ENCODE measurements at places on chromosomes 12 and 14.

GRCh38 chr12:19550626-19551025, 111.3 kb downstream of the AEBP2 start:
- no peak for DNase-seq

DNA sequence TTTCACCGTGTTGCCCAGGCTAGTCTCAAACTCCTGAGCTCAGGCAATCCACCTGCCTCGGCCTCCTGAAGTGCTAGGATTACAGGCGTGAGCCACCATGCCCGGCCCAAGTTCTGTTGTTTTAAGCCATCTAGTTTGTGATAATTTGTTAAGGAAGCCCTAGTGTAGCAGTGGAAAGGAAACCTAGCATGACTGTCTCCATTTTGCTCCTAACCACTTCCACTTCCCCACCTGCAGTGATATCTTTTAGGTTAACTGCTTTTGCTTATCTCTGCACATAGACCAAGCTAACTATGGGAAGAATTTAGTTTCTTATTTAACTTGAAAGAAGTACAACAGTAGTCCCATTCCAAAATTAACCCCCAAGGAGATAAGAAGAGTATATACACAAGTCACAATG, 109.5 kb upstream of the NAP1L1 start:
- DNase-seq, result no peak

DNA sequence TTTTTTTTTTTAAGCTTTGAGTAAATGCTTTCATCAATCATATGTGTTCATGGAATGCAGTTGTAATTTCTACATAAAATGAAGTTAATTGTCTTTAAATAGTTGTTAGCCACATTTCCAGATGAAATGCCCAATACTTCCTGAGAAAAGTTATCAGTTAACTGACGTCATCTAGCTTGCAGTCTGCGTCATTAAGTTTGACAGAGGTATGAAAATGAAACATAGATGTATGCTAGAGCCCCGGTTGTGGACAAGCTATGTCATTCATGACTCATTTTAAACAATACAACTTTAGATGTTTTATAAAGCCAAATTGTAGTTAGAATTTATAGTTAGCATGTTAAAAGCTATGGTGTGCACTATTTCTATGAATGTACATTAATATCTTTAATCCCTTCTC, 90.7 kb downstream of the PLEKHA5 start:
- no peak for DNase-seq

- DNase-seq, result no peak
Measured at GRCh38 chr14:71482671-71483070, 449.6 kb upstream of the RGS6 start.

- DNase-seq, result no peak
Measured at GRCh38 chr12:14366209-14367039, 942 bp downstream of the ATF7IP start.

DNA sequence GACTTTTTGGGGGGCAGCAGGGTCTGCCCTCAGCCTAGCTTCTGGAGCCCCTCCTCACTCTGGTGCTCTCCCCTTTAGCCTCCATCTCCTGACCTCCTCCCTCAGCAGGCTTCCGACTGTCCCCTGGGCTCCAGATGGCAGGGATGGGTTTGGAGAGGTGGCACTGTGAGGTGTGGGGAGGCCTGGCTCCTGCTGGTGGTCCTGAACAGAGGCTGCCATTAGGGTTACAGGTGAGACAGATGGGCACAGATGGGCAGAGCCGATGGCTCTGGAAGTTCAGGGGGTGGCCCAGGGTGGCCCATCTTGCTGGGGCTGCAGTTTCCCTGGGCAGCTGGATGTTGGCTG, 68.5 kb upstream of the BEGAIN start:
- no peak for DNase-seq

DNA sequence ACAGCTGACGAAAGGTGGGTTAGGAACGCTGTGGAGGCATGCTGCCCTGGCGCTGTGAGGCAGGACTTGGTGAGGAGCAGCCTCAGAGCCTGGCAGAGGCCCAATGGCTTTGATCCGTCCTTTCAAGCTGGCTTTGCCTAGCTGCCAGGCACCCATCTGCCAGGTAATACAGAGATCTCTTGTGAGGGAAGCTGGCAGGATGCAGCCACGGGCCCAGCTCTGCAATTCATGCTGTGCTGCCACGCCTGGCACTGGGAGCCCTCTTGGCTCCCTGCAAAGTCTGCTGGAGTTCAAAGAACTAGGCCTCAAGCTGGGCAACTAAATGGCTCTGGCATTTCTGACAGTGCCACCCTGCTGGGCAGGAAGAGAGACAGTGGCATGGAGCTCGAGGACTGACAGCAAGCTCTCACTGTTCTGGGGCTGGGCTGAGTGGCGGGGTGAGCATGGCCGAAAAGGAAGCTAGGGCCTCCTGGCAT, 18.7 kb downstream of the IQSEC3 start:
- DNase-seq, result no peak

- DNase-seq, result no peak
Measured at GRCh38 chr14:101558739-101559240, 2.5 kb upstream of the DIO3 start.

- no peak for DNase-seq
Measured at GRCh38 chr12:991350-992333, 619 bp downstream of the ERC1 start.

DNA sequence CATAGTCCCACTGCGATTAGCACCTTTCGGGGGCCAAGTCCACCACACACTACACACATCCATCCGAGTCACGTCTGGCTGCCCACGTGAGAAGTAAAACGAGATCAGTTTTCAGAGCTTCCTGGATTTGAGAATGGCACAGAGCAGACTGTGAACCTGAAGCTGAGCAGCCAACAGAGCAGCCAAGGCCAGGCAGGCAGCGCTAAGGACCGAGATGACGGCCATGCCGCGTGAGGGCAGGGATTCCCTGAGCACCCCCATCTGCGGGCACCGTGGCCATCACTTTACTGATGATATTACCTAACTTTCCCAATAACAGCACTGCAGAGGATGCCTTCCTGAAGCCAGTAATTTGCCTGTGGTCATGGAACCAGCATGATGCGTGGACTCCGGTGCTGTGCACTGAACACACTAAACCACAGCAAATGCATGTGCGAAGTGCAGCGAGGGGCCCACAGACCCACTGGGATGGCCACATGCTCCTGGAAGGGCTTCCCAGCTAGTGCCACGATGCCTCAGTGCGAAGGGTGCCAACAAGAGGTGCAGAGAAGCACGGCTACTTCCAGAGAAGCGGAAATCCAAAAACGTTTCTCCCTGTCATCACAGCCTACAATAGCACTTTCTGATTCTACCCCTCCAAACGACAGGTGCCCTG, 56.0 kb downstream of the RNF34 start:
- DNase-seq, result no peak

DNA sequence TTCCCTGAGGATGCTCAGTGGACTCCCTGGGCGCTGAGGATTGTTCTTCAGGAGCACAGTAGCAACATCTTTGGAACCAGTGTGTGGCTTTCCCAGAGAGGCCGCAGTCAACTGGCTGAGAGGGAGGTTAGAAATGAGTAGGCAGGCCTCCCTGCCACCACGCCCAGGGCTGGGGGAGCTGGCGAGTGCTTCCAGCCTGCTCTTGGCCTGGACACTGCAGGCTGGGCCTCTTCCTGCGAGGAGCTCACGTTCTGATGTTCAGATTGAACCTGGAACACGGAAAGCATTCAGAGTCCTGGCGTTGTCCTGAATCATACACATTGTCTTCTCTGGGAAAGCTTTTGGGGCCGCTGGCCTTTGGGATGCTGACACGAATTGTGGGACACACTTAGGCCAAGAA, 15.6 kb downstream of the TSPAN9 start:
- no peak for DNase-seq

DNA sequence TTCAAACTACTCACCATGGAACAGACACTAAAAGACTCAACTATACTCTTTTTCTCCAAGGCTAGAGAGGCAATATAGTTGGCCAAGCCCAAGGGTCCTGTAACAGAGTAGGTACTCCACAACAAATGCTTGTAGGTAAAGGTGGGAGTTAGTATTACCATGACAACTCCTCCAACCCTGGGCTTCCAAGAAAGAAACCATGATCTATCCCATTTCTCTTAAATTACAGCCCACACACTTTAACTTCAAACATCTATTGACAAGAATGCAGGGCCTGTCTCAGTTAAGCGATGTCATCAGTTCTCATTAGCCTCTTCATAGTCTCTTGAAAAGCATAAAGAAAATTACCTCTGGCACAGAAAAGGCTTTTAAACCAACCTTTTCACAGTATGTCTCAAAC, 25.0 kb downstream of the ERH start:
- no peak for DNase-seq

GRCh38 chr12:57429473-57430111, 1.3 kb downstream of the R3HDM2 start:
- no peak for DNase-seq

DNA sequence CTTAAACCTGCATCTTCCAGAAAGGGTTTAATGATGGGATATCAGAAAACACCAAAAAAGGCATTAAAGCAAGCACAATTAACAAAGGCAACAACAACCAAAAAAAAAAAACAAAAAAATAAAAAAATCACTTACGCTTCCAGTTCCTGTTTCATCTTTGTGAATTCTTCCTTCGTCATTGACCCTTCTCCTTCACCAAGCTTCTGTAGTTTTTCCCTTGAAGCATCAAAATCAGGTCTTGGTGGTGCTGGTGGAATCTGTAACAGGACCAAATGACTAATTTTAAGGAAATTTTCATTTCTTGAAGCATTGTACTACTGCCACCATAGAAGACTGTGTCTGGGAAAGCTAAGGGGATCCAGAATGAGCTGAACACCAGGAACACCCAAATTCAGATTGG, 24.5 kb downstream of the SNX6 start:
- DNase-seq, result no peak

GRCh38 chr14:82192387-82192786, 658.7 kb upstream of the SEL1L start:
- no peak for DNase-seq

DNA sequence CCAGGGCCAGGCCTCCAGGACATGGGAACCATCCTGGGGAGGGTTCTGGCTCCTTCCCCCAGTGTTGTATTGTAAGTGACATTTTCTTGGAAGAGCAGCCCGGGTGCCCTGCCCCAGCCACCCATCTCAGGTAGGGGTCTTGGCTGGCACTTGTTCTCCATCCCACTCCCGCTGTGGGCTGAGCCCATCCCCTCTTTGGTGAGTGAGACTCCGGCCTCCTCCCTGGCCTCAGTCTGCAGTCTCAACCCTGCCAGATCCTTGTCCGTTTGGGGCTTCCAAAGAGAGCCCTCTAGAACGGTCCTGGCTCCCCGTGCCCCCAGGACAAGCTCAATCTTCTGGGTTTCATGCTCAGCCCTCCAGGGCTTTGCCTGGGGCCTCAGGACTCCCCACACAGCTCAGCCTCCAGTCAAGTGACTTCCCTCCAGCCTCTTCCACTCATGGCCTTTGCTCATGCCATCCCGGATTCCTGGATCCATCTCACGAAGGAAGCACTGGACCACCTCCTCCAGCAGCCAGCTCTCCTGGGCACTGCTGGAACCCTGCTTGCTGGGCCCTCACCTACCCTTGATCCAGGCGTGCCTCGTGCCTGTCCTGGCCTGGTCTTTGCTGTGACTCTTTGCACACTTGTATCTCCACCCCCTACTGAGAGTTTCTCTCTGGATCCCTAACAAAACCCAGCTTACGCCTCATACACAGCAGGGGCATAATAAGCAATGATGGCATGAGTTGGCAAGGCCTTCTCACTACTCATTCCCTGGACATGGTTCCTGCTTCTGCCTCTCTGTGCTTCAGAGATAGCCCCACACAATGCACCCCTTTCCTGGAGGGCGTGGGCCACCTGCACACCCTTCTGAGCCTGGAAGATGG, 297.4 kb upstream of the RTL1 start:
- no peak for DNase-seq

- DNase-seq, result no peak
Measured at GRCh38 chr12:14936224-14936861, 2.0 kb downstream of the ERP27 start.

DNA sequence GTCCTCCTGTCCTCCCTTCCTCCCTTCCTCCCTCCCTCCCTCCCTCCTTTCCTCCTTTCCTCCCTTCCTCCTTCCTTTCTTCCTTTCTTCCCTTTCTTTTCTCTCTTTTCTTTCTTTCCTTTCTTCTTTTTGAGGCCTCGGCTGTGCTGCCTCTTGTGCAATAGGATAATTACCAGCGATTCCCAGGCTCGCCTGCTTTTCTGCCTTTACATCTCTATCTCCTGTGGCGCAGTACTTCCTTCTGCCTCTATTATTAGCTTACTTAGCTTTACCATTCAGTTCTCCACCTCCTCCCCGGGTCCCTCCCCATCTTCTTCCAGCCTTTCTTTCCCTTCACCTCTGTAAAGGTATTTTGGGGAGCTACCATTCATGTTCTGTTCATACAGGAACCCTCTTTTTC, 19.9 kb downstream of the ETV6 start:
- no peak for DNase-seq

GRCh38 chr12:128337071-128337345, 70.0 kb downstream of the TMEM132C start:
- DNase-seq, result no peak

DNA sequence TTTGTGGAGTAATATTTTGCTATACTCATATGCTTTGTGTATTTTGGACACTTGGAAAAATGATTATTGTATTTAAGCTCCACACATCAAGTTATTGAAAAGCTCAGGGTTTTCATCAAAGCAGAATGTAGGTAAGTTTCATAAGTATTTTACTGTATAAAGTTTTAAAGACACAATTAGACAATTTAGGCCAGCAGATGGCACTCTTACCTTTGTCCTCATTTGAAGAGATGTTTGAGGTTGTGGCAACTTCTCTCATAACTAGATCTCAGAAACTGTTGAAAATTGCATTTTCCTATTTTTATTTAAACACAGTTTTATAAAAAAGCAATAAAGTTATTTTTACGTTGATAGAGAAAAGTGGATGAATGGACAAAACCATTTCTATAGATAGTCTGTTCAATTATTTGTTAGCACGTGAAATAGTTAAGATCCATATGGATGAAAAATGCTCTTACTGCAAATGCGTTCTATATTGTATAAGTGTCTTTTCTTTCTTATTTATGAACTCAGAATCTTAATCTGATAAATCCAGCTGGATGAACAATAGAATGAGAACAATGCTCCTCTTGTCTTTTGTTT, 300.0 kb downstream of the AEBP2 start:
- DNase-seq, result no peak

DNA sequence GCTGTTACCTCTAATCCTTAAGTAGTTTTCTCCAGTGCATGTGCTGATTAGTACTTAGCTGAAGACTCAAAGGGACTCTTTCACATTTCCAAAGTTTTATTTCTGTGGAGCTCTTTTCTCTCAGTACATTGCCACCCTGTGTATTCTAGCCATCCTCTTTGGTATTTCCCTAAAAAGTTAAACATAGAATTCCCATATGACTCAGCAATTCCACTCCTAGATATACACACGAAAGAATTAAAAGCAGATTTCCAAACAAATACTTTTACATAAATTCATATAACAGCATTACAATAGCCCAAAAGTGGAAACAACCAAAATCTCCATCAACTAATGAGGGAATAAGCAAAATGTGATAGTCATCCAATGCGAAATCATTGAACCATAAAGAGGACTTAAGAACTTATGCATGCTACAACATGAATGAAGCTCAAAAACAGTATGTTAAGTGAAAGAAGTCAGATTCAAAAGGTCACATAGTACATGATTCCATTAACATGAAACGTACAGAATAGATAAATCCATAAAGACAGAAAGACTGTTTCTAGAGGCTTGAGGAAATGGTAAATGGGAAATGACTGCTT, 9.0 kb upstream of the NOVA1 start:
- no peak for DNase-seq

GRCh38 chr12:34339922-34340321, 317.6 kb downstream of the ALG10 start:
- DNase-seq, result no peak
